ENCODE measurements at places on chromosomes 3 and 15. TPM values are rescaled to one million over a fixed set of nuclear protein-coding genes. Genes with fewer than 3 reads are reported as not detected.

Gene DUOX1
- total RNA-seq: 2.7 TPM

Gene ISLR2
- 0.64 TPM for total RNA-seq

DNA sequence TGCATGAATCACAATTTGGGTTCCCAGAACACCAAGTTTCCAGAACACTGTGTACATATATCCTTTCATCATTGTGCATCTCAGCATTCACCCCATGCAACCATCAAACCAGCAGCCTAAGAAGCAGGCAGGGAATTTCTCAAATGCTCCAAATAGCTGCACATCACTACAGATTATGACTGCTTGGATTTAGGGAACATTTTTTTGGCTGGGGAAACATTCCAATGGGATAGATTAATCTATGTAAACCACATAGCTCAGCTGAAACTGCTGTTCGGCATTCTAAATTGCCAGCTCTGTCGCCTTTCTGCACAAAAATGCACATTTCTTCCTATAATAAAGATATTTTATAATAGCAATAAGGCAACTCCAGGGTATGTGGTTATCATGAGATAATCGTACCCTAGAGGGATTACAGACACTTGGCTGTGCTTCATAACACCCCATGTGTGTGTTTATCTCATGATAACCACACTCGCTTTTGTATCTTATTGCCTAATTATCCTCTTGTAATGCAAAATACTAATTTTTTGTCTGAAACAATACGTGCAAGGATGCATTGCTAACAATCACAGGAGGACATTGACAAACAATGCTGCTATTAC lies 483.7 kb upstream of the DPH6 start:
- no peak for DNase-seq

DNA sequence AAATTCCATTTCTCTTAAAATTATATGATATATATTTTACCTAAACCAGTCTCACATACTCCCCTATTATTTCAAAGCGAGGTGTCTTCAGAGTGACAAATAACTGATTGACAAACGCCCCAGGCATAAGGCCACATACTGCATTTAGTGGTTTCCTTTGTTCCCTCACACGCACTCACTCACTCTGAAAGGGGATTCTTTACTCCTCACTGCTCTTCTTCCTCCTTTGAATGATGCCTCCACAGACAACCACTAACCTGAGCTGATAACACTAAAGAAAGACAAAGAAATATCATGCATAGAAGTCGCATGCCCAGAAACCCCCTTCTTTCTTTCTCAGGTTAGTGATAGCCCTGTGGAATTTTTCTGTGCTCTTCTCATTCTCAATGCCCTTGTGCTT lies 24.1 kb upstream of the BBX start:
- DNase-seq: no peak

Gene TTLL13
- not detected for total RNA-seq

GRCh38 chr15:63605816-63606215 lies 8.6 kb downstream of the FBXL22 start:
- no peak for DNase-seq

GRCh38 chr3:38163841-38164642 lies 1.3 kb upstream of the OXSR1 start:
- no peak for DNase-seq
